ENCODE measurements at places on chromosomes 5 and 9.

DNA sequence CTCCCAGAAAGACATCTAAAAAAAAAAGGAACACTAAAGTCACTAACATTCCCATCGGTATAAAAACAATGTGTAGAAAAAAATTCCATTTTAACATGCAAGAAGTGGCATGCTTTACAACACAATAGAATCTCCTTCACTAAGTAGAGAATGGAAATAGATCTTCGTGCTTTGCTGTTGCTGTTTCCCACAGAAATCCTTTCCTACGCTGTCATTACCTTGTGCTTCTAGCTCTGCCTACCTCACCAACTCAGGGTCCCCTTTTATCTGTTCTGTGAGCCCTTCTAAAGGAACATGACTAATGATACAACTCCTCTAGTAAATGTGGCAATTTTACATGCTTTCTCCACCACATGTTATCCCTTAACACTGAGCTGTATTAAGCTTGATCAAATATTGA, 202.9 kb downstream of the MCTP1 start:
- DNase-seq: no peak

- no peak for DNase-seq
These were observed 575.0 kb downstream of the CHSY3 start for GRCh38 chr5:130479045-130479804.

- peak; percentile 73 for DNase-seq
These were observed 140.3 kb downstream of the TSSK1B start for GRCh38 chr5:113294311-113295110.

- no peak for DNase-seq
These were observed 1272.0 kb upstream of the ACO1 start for GRCh38 chr9:31112491-31112890.

DNA sequence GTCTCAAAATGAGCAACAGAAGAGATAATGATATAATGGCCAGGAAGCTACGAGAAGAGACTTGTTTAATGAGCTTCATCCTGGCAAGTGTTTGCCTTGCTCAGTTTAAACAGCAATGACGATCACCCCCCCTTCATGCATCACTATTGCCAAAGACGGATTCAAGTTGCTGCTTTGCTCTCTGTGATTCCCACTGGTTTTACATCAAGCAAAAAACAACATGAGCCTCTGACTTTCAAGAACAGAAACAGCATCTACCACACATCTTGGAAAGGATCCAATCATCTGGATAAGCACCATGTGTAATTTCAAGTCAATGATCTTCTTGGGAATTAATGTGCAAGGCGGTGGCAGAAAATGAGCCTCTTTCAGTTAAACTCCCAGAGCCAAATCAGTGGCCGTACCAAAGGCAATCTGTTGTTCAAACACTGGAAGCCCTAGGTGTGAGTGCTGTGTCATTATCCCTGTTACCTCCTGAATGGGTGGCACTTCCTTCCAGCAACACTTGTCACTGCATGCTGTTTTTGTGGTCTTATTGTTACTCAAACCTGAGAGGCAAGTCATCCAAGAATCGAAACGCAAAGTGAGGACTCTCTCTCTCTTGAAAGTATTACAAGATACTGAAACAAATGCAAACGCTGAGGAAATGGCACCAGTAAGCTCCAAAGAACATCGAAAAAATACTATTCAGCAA, 72.8 kb downstream of the MED27 start:
- DNase-seq: no peak

DNA sequence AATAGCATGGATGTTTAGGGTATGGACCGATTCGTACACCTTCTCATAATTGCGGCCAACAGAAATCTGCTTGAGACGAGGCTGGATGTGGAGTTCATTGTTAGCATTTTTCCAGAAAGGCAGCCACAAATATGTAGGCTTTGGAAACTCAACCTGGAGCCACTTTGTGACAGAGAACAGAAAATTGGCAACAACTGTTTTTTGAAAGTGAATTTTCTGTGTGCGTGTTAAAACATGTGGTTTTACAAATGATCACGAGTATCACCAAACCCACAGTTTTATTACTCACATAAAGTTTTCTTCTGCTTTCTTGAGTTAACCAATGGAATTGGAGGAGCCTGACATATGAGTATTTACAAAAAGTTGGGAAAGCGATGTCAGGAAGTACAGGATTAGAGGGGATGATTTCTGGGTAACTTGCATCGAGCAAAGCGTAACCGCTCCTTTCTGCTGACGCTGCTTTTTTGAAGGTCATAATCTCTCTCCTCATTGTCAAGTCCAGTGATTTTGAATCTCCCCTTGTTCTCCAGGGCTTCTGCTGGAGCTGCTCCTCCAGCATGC, 138.5 kb upstream of the TAF11L2 start:
- no peak for DNase-seq

- no peak for DNase-seq
These were observed 17.4 kb upstream of the ADRB2 start for GRCh38 chr5:148808864-148809642.

DNA sequence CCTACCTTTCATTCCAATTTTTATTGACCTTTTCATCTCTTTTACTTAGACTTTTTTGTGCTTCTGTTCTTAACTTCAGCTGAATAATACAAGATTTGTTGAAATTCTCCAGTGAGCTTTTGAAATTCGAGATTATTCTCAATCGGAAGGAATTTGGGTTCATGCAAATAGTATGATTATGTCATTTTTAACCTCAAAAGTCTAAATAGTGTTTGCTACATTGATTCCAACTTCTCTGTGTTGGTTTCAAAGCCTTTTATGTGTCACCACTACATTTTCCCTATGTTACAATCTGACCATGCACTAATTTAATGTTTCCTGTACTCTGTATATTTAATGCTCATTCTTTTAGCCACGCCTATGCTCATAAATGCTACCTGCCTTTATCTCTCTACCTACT, 44.1 kb downstream of the VPS13A start:
- no peak for DNase-seq

GRCh38 chr9:2018764-2019558, 3.8 kb downstream of the SMARCA2 start:
- DNase-seq: no peak

DNA sequence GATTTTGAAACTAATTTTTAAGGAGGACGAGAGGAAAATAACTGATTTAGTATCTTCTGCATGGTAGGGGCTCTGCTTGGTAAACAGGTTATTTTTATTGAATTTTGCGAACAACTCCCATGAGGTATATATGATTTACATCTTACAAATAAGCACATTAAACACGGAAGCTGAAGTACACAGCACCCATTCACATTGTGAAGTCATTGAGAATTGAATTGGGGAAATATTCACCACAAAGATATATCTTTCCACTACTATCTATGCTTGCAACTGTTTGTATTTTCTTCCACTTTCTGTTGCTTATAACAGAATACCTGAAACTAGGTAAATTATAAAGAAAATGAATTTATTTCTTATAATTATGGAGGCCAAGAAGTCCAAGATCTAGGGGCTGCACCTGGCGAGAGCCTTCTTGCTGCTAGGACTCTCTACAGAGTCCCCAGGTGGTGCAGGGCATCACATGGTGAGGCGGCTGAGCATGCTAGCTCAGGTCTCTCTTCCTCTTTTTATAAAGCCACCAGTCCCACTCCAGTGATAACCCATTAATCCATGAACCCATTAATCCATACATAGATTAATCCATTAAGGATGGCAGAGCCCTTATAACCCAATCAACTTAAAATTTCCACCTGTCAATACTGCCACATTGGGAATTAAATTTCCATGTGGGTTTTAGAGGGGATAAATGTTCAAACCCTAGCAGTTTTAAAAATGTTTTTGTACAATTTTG, 79.0 kb upstream of the ZNF608 start:
- no peak for DNase-seq

GRCh38 chr9:83019246-83019645, 43.7 kb downstream of the RASEF start:
- DNase-seq: no peak

DNA sequence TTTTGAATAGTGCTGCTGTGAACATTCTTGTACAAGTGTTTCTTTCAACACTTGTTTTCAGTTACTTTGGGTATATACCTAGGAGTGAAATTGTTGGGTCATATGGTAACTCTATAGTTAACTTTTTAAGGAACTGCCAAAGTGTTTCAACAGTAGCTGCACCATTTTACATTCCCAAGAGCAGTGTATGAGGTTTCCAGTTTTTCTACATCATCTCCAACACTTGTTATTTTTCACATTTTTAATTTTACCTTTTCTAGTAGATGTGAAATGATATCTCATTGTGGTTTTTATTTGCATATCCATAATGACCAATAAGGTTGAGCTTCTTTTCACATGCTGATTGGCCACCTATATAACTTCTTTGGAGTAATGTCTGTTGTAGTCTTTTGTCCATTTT, 40.0 kb upstream of the FOXE1 start:
- DNase-seq: no peak

DNA sequence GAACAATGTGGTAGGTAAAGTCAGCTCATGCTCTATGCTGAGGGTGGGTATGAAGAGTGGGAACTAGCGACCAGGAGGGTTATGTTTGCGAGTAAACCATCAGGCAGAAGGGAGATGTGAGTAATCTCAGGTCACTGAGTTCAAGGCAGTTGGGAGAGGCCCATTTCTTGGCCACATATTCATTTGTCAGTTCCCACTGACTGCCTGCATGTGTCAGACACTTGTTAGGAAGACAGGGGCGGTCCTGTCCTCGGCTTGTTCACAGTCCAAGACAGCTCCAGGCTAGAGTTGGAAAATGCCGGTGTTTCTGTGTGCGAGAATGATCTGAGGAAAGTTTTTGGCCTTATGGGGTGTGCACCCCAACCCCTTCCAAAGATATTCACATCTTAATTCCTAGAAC, 48.6 kb upstream of the GDNF start:
- no peak for DNase-seq

DNA sequence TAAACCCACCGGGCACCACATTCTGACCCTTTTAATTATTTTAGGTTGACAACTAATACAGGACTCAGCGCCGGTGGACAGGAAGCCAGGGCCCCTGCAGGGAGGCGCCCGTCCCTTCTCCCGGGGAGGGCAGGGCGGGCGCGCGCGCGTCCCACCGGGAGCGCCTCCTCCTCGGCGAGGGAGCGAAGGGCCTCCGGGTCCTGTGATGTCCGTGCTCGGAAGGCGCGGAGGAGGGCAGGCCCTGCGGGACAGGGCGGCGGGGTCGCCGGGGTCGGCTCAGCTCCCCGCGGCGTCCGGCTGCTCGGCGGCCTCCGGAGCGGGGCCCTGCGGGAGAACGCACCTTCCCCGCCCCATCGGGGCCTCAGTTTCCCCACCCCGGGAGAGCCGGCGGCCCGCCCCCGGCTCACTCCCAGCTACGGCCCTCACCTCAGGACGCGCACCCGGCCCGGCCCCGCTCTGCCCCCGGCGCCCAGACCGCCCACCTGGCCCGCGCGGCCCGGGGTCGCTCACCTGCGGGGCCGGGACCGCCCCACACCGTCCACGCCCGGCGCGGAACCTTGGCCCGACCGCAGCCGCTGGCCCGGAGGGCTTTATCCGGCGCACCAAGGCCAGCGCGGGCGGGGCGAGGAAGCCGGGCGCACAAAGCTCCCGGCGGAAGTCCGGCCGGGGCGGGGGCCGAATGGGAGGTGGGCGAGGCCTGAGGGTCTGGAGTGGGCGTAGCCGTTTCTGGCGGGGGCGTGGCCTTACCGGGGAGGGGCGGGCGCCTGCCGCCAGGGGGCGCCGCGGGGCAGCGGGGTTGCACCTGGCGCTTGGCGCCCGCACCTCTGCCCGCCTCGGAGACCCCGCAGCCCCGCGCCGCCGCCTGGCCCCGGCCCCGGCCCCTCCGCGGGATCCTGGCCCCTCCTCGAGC, at the start of the genes EXD3 and NOXA1:
TSS of gene EXD3 (minus strand) at position 559 of the 910 bp plus-strand sequence. CDS start 27,805 bp downstream, outside the sequence.
TSS of gene NOXA1 (plus strand) at position 790 of the 910 bp plus-strand sequence. CDS start 137 bp downstream, outside the sequence.
- DNase-seq: peak; percentile 93

GRCh38 chr5:39846144-39846543, 421.4 kb upstream of the DAB2 start:
- DNase-seq: no peak

DNA sequence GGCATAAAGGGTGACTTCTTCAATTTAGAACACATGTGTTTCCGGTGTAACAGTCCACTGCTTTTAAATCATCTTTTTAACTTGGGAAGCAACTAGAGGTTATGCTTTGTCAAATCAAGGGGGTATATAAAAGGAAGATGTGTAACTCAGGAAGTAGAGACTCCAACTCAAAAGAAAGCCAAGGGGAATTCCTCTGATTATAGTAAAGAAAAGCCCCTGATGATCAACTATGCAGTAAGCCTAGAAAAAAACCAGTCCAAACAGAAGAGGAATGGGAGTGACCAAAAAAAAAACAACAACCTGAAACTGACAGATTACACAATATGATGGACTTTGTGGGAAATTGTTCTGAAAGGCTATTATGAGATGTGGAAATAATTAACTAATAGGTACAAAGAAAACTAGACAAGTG, 90.3 kb downstream of the AK8 start:
- DNase-seq: no peak

GRCh38 chr9:120257483-120257882, 322.5 kb downstream of the CDK5RAP2 start:
- no peak for DNase-seq

- DNase-seq: no peak
These were observed 17.0 kb downstream of the GRXCR2 start for GRCh38 chr5:145855763-145856267.

GRCh38 chr9:136204838-136205706, at the start of gene LHX3:
Gene LHX3 (minus strand): TSS chr9:136205128. CDS start chr9:136205012, 116 bp downstream.
- DNase-seq: peak; percentile 47

DNA sequence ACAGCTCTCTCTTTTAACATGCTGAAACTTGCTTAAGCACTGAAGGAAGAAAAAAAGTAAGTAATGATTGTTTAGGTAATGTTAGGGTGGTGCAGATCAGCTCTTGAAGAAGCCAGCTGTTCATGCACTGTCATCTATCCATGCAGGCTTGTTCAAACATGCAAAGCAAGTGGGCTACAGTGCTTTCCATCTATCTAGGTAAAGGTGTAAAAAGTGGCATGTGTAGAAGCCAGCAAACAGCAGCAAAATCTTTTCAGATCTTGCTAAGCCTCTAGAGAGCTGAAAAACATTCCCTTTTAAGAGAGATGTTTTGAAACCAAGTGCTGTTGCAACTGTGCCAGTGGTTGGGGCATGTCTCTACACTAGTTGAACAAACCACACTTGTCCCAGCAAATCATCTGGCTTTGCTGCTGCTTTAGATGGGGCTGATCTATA, 214.4 kb downstream of the EFNA5 start:
- no peak for DNase-seq

GRCh38 chr5:4716781-4717180, 423.3 kb upstream of the ADAMTS16 start:
- DNase-seq: no peak

DNA sequence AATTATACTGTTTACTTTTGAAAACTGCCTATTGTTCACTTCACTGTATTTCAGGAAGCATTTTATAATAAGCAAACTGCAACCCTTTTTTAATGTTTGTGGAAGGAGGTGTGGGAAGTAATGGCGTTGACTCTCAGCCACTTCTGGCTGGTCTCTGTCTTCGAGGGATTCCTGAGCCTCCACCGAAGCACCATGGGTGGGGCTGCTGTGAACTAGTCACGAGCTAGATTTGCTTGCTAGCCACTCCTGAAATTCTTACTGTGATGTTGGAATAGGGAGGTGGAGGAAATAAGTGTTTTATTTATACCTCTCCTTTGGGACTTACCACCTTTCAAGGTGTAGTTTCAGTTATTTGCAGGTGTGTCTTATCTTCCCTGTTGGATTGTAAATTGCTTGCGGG, 26.8 kb downstream of the PIP5K1B start:
- no peak for DNase-seq

Measured in neural crest cell (in vitro differentiated cells).